GM23248 (cell line): ENCODE measurements at places on chromosomes 1 and 21.
A peak's percentile ranks its signal among the peaks of the same experiment; 100 is the strongest.

- H3K36me3 ChIP-seq = no peaks in the 10 kb centered on the region
- H3K27me3 ChIP-seq = no peaks in the 10 kb centered on the region
- H3K4me3 ChIP-seq = no peak overlapping the region
- no peak for DNase-seq
Measured at GRCh38 chr1:14851760-14852159, 253.3 kb downstream of the KAZN start.

- H3K27ac ChIP-seq = peak overlapping the region; percentile 49
- H3K27me3 ChIP-seq = no peaks in the 10 kb centered on the region
- H3K4me3 ChIP-seq = peak overlapping the region; percentile 48
Measured at GRCh38 chr21:26070822-26071425, 99.6 kb downstream of the APP start.

DNA sequence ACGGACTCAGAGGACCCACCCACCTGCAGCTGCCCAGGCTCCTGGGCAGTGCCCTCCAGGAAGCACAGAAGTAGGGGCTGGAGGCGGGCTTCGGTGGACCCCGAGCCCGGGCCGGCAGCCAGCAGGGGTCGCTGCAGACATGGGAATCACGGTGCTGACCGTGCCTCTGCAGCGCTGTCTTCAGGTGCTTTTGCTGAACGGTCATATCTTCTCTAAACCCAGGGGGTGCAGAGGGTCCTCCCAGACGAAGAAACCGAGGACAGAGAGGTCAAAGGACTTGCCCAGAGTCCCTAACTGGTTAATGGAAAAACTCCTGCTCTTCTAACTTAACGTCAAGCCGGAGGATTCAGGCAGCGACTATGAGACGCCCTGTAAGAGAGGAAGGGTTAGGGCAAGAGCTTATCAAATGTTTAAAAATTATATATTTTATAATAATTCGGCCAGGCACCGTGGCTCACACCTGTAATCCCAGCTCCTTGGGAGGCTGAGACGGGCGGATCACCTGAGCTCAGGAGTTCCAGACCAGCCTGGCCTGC is 21.5 kb upstream of the LEFTY2 start:
- H3K4me1 ChIP-seq = no peaks in the 10 kb centered on the region
- no peaks in the 10 kb centered on the region for H3K27me3 ChIP-seq
- no peak overlapping the region for H3K27ac ChIP-seq
- DNase-seq = peak; percentile 36
- 0 out of 2 replicates have a peak overlapping the region, but pooled peaks have one; percentile 16 for H3K4me3 ChIP-seq

- no peaks in the 10 kb centered on the region for H3K4me1 ChIP-seq
- no peak for DNase-seq
- H3K36me3 ChIP-seq = no peaks in the 10 kb centered on the region
- H3K27me3 ChIP-seq = peaks cover 44% of the 10 kb centered on the region
- no peak overlapping the region for H3K27ac ChIP-seq
- H3K4me3 ChIP-seq = no peak overlapping the region
Measured at GRCh38 chr1:92476071-92476631, 10.6 kb downstream of the GFI1 start.

DNA sequence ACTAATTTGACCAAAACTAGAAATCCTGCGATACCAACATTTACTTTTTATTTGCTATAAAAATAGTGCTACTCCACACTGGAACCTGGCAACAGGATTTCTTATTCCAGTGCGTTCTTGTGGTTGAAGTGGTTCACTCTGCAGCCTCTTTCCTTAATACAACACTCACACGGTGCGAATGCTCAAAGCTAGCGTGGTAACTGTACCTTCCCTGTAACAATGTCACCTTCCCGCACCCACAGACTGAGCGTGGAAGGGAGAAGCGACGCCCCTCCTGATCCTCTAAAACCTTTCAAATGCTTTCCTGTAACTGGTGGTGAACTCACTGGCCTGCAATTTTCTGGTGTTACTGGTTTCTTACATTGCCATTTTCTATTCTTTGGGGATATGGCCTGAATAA is 132.2 kb downstream of the LRRC53 start:
- no peaks in the 10 kb centered on the region for H3K4me1 ChIP-seq
- DNase-seq = no peak
- H3K27ac ChIP-seq = no peak overlapping the region
